ENCODE measurements at places on chromosomes 7 and 10.

DNA sequence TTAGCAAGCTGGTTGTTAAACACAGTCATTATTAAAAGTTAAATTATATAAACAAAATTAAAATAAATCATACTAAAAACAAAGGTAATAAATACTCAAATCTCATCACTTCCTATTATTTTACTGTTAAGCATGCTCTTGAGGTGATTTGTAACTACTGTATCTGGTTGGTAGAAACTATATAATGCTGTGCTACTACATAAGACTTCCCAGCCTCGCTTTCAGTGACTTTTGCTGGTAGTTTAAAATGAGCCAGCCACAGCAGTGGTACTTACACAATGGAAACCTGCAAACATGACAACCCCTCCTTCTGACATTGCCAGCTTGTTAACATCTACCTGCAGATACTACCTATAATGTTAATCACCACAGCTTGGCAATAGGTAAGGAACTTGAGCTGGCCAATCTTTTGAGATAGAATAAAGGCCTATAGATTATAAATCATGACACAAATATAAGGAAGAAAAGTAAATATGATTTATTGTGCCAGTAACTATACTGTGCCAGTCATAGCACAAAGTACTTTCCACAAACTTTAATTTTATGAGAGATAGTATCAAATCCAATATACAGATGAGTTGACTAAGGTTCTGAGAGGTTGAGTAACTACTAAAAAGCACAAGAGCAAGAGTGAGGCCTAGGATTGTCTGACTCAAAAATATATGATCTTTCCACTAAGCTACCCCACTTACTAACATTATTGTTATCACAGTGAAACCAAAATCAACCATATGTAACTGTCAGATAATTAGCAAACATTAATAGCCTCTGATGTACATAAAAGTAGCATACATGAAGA, 181.1 kb upstream of the ASAH2 start:
- no peak for DNase-seq

DNA sequence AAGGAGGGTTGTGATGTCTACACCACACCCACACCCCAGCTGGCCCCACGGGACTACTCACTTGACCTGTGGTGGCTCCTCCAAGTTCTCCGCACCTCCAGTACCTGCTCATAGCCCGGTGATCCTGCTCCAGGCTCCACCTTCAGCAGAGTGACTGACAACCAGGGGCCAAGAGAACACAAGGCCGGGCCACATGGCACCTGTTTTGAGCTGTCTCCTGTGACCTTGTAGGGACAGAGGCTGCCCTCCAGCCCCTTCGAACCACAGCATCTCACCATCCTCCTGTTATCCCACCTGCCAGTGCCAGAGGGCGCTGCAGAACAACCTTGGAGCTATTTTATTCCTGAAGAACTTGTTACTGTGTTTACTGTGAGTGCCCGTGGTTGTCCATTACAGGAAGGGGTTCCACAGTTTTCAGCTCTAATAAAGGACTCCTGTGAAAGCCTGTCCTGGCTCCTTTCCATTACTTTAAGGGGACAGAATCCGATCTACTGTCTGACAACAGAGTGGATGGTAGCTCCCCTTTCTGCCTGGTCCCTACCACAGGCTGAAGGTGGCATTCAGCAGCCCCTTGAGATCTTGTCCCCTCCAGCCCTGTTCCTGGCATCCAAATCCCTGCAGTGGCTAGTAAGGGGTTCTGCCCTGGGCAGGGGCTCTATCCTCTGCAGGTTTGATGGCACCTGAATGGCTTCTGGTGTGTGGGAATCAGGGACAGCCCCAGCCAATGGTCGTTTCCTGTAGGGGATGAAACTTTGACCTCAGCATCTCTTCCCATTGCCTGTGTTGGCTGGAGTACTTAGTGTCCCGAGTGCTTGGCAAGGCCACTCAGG, 50.8 kb downstream of the C10orf120 start:
- peak; percentile 0 for DNase-seq

- DNase-seq = no peak
Measured at GRCh38 chr10:78813998-78814399, 254.8 kb upstream of the ZMIZ1 start.

DNA sequence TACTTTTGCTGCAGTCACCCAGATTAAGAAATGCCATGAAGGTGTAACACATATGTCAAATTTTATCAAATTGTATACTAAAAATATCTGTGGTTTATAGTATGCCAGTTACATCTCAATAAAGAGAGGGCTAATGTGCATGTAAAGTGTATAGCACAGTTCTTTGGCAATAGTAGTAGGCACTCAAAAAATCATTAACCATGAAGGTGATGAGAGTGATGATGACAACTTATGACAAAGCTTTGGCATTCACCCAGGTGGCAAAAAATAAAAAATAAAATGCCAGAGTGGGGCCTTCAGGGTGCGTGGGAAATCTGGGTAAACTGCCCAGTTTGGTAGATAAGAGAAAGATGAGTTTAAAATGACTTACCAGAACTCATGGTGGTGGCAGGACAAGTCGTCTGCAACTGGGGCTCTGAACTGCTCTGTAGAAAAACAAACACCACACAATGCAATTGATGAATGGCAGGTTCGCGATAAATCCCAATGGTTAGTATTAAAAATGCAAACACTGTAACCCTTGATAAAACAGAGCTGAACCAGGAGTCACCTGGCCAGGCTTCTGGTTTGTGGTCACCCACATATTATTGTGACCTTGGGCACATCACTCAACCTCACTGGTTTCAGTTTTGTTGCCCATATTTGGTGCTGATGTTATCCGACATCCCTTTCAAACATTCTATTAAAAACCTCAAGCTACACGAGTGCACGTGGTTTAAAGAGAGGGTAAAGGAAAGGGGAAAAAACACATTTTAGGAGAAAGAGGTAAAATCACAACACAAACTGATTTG, 120.2 kb downstream of the SORBS1 start:
- peak; percentile 24 for DNase-seq

DNA sequence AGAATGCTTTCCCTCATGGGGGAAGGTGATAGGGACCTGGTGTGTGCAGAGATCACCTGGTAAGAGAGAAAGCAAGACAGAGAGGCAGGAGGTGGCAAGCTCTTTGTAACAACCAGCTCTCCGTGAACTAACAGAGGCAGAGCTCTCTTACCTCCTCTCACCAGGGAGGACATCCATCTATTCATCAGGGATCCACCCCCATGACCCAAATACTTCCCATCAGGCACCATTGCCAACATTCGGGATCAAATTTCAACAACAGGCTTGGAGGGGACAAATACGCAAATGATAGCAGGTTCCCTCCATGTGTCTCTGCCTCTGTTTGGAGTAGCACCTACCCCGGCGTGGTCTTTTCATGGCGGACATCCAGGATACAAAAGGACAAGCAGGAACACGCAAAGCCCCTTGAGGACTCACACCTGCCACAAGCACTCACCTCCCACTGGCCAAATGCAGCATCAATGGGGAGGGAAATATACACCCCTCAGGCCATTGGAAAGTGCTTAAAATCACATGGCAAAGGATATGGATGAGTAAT, 431.2 kb upstream of the AUTS2 start:
- no peak for DNase-seq

DNA sequence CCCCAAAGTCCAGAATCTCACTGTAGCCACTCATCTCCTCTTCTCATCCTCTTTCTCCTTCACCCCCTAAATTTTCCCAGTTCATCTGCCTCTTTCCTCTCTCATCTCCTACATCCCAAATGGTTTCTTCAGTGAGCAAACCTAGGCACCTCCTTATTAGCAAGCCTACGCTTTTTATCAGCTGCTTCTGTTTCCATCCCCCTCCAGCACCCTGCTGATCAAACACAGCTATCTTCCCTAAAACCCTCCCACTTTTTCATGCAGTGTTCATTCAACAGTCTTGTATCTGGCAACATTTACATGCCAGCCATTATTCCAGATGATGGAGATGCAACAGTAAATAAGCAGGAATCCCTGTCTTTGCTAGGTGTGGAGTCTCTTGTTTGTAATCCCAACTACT, 3.3 kb upstream of the ABRAXAS2 start:
- no peak for DNase-seq

DNA sequence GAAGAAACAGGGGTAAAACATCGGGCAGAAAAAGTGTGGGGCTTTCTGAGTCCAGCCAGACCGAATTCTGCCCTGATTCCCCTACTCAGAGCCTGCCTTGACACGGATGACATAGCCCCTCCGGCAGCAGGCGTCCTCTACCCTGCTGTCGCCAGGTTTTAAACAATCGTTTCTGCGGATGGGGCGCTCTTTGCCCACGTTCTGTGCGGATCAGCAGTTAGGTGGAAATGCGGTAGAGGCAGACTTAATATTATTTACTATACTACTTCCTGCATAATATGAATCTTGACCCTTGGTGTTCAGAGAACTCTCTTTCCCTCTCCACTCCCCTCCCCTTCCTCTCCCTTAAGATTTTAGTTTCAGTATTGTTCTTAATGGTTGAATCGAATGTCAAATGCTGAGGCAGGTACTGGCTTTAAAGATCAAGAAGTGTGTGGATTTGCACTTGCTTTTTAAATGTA, 2.4 kb downstream of the GATA3 start:
- DNase-seq = no peak

DNA sequence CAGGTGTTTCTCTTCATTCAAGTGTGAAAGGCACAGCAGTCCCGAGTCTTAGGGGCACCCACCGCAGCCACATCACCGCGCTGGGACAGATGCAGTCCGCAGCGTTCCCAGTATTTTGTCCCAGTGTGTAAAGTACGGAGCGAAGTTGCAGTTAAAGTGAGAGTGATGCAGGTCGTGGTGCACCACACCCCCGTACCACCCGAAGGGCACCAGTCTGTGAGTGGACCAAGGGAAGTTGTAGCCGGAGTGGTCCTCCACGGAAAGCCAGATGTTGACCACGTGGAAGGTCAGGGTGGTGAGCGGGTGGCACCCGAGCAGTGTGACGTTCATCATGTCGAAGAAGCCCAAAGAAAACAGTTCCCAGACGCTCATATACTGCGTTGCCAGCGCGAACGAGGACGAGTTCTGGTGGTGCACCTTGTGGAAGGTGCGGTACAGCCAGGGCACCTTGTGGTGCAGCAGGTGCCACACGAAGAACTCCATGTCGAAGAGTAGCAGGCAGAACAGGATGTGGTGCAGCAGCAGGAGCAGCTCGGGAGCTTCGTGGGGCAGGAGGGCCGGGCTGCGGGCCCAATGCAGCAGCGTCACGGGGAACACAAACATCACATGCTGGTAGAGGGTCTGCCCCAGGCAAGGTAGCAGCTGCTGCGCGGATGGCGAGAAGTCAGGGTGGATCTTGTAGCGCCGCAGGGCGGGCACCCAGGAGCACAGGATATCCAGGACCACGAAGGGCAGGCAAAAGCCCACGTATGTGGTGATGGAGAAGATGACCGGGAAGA, 526 bp downstream of the CH25H start:
- no peak for DNase-seq

DNA sequence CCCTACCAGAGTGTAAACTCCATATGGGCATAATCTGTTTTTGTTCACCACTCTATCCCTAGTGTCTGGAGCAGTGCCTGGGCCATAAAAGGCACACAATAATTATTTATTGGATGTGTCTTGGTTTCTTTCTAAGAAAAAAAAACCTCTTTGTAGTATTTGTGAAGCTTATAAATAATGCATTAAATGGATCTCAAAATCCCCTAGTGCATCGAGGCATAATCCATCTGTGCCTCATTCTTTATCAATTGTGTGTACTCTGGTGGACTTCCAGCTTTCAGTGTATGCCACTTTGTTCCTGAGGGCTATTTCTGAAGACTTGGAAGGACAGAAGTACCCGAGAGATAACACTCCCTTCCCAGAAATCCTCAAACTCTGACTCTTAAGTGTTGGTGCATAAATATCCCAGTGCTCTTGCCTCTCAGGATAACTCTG, 255.0 kb upstream of the PHYHIPL start:
- no peak for DNase-seq

DNA sequence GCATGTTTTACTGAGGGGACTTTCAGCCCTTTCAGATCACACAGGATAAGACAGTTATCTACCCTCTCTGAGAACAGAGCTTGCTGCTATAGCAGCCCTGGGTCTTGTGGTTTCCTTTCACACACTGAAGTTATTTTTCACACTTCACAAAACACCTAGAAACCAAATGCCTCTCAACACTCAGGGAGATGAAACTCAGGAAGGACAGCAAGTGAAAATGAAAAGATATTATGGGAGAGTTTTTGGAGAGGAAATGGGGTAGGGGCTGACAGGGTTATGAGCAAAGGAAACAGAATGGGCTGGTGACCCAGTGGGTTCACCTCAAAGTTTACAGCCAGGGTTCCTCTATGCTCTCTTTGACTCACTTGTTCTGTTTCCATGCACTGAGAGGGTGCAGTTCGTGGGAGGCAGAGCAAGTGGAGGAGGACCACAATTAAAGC, 17.0 kb upstream of the GIMAP2 start:
- DNase-seq = no peak

GRCh38 chr10:48231699-48232315, 42.7 kb downstream of the FRMPD2 start:
- DNase-seq = no peak

GRCh38 chr7:142488036-142488633, 230.3 kb upstream of the PRSS58 start:
- DNase-seq = no peak

- no peak for DNase-seq
Measured at GRCh38 chr10:47378606-47379444, 5.3 kb downstream of the ZNF488 start.

DNA sequence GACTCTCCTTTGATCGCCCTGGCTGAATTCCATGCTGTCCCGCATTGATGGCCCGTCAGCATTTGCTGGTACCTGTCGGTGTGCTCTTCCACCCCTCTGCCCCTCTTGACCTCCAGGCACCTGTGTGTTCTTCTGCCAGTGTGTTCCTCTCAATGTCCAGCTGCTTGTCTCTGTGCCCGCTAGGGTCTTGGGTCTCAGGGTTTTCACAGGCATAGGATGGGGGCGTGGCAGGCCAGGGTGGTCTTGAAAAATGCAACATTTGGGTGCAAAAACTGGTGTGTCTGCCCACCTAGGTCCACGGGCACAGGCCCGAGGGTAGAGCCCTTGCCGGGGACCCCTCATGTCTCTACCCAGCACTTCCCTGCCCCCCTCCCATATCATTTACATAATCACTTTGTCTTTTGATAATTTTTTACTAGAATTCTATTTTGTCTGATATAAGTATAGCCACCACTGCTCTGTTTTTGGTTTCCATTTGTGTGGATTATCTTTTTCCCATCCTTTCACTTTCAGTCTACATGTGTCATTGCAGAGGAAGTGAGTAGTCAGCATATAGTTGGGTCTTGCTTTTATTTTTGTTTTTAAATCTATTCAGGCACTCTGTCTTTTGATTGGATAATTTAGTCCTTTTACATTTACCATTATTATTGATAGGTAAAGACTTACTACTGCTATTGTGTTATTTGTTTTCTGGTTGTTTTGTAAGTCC, 46.6 kb upstream of the ADRA2A start:
- DNase-seq = no peak

Data from amniotic epithelial cell (primary cell).